ENCODE measurements at places on chromosomes 3 and 15. TPM values are rescaled to one million over a fixed set of nuclear protein-coding genes. Genes with fewer than 3 reads are reported as not detected.

- DNase-seq: no peak
Observed at GRCh38 chr15:73741321-73741836, 11.8 kb downstream of the INSYN1 start.

DNA sequence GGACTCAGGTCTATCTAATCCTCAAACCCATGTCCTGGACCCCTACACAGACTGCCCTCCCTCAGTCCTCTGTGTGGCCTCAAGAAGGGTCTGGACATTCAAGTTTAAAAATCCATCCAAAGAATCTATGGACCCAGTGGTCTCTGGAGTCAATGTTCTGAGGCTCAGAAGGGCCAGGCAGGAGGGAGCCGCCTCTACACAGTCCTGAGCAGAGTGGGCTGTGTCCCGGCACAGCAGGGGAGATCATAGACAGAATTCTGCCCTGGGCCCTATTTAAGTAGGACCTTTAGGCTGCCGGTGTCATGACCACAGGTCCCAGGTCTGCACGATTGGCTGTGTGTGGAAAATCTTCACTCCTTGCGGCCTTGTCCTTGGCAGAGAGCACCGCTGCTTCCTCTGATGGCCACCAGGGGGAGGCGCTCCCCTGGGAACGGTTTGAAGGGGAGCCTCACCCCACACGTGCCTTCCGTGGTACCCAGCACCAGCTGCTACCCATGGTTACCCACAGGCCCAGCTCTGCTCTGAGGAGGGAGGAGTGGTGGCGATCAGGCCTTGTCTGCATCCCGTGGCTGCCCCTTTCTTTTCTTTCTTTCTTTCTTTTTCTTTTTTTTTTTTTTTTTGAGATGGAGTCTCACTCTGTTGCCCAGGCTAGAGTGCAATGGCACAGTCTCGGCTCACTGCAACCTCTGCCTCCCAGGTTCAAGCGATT lies 37.9 kb downstream of the CHRD start:
- peak; percentile 79 for DNase-seq

- no peak for DNase-seq
Observed at GRCh38 chr3:78571486-78571885, 1196.3 kb downstream of the ROBO1 start.

GRCh38 chr3:29720665-29721064 lies 439.8 kb downstream of the RBMS3 start:
- DNase-seq: no peak

GRCh38 chr3:12768579-12769527 lies 9.8 kb upstream of the TMEM40 start:
- DNase-seq: no peak

DNA sequence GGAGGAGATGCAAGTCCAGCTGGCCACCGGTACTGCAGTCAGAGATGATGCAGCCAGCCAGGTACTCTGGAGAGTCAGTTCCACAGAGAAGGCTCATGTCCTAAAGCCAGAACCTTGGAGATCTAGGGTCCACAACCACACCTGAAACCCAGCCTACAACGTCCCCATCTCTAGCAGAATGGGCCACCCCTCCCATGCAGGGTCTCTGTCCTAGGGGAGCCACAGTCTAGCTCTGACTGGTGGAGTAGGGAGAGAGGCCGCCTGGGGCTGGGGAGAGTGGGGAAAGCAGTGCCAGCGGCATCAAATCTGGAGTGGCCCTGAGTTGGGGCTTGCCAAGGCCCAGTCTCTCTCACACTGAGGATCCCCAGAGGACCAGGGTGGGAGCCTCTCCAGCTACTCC lies 43.5 kb downstream of the PTH1R start:
- DNase-seq: no peak

- no peak for DNase-seq
Observed at GRCh38 chr3:158407844-158408517, 163.0 kb upstream of the MLF1 start.

DNA sequence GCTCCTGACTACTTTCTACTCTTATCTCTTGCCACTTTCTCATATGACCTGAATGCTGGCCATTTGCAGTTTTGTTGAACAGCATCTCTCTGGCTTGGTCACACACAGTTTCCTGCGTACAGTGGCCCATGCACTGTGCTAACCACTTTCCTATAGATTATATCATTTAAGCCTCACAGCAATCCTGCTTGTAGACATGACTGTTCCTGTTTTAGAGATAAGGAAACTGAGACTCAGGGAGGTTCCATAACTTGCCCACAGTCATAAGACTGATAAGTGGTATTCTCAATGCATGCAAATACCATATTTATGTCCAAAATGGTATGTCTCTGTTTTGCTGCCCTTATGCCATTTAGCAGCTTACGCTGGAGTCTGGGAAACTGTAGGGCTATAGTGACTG lies 229.5 kb downstream of the NR1D2 start:
- no peak for DNase-seq

The GBE1 gene
- 27.2 TPM for total RNA-seq

- DNase-seq: no peak
Observed at GRCh38 chr3:81793410-81793809, 32.0 kb upstream of the GBE1 start.

The LEKR1 gene
- total RNA-seq: 0.42 TPM

- no peak for DNase-seq
Observed at GRCh38 chr15:80242802-80243201, 9.2 kb downstream of the CTXND1 start.

The ARPIN gene
- 19.4 TPM for total RNA-seq

DNA sequence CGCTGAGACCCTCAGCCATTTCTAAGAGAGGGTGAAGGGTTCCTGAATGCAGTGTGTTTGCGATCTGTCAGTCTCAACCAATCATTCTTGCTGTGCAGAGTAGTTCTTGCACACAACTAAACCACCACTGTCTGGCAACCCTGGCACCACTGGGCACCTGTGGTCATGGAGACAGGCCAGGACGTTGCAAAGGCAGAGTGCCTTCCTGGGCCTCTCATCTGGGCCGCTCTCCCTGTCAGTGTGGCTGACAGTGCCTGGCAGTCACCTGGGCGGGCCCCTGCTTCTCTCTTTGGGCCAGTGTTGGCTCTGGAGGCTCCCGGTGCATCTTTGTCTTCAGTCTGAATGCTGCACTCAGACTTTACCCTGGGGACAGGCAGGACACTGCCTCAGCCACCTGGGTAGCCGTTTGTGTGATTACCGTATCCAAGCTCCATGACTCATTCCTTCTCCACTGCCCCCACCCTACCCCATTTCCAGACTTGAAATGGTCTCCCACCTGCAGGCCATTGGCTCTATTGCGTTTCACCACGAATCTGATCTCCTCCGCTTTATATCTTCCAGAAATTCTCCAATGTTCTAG lies 104.6 kb upstream of the KLF13 start:
- no peak for DNase-seq

The WNT5A gene
- total RNA-seq: 113 TPM

The SLC12A6 gene
- total RNA-seq: 19.6 TPM

DNA sequence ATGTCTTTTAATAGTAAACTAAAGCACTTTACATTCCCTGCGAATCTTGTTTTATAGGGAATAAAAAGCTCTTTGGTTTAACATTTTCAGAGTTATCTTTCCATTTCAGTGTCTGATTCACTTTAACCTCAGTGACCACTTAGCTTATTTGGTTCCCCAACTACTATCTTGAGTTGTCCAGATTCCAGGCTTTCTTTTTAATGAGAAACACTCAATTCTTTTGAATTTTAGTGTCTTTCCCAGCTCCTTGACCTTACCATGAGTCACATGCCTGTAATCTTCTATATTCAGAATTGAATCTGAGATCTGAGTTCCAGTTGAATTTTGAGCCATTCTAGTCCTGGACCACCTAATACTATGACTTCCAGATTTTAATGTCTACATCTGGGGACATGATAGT lies 144.4 kb downstream of the KCNAB1 start:
- DNase-seq: no peak

Data from cardiac muscle cell (in vitro differentiated cells and primary cell).